ENCODE measurements at places on chromosomes 12 and 14.

- no peak for DNase-seq
Observed at GRCh38 chr12:109120095-109120494, 3.7 kb downstream of the ACACB start.

DNA sequence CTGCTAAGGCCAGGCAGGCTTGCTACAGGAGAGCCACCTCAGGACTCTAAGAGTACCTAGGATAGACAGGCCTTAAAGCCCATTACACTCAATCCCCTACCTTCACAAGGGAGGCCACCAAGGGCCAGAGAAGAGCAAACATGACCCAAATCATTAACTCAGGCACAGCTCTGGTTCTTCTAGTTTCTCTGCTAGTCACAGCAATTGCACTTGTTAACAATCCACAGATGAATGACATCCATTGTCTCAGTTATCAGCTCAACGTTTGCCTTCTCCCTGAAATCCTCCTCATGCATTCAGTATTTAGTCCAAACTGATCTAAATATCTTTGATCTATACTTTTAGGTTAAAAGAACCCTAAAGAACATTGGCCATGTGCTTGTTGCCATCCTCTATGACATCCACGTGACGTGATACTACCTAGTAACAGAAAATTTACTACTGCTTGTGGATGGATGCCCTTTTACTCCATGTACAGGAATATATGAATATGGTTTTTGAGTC, 164.5 kb downstream of the STXBP6 start:
- no peak for DNase-seq

GRCh38 chr12:19506497-19506896, 67.2 kb downstream of the AEBP2 start:
- no peak for DNase-seq

GRCh38 chr12:45914090-45914489, 76.3 kb downstream of the SCAF11 start:
- no peak for DNase-seq

GRCh38 chr14:56152221-56152620, 34.0 kb downstream of the PELI2 start:
- DNase-seq: no peak

DNA sequence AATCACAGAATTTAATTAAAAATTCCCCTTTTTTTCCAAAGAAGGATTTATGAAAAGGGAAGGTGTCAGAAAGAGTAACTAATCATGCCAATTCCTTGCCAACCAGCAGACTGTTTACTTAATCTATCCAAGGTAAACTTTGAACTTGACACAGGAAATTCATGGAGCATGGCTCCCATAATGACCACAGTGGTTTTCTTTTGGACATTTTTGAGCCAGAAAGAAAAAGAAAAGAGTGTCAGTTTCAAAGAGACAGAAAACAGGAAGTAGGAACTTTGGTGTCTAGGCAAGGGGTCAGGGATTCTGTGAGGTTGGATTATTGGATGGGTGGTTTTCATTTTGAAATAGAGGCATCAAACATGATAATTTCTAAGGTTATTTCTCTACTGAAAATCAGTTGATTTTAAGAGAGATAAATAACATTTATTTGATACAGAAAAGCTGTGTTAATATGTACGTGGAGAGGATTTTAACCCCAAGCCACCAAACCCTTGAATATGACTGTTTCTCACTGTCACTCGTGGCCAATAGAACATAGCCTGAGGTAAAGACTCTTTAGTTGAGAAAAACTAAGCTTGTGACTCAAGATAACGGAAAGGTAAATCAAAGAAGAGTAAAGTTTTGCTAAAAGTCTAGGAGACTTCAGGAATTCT, 196.1 kb downstream of the TTC6 start:
- no peak for DNase-seq

DNA sequence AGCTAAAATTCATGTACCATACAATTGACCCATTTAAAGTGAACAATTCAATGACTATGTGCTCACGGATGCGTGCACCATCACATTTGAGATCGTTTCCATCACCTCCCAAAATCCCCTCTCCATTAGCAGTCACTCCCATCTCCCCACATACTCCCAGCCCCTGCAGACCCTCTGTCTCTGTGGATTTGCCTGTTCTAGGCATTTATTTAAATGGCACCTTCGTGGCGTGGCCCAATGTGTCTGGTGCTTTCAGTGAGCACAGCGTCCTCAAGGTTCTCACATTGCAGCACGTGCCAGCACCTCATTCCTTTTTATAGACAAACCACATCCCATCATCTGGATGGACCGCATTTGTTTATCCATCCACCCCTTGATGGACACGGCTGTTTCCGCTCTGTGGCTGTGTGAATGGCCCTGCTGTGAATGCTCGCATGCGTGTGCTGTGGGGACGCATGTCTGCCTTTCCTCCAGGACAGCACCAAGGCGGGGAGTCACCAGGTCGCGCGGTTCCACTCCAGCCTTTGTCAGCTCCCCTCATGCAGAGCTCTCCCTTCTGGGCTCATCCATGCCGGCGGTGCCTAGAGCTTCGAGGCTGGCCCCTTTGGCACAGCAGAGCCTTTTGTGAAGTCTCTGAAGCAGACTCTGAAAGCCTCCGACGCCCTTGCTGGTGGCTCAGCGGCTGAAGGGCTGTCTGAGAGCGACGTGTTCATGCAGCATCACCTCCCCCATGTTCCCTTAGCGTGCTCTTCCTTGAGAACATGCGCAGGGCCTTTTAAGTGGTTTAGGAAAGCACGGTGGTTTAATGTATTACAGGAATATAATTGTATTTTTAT, 184.4 kb downstream of the KIF26A start:
- no peak for DNase-seq

DNA sequence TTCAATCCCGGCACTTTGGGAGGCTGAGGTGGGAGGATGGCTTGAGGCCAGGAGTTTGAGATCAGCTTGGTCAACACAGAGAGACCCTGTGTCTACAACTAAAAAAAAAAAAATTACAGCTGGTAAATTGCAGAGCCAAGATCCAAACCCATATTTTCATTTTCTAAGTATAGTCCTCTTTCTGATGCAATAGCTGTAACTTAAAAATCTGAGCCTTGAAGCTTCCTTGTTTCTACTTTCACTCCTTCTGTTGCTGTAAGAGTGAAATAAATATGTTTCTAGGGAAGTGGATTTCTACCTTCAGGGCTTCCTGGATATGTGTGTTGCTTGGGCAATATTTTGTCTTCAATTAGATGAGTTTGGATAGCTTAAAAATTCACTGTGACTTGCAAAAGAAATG, 42.0 kb upstream of the PRICKLE1 start:
- no peak for DNase-seq

- no peak for DNase-seq
Observed at GRCh38 chr12:117437516-117438255, 76.3 kb upstream of the NOS1 start.

DNA sequence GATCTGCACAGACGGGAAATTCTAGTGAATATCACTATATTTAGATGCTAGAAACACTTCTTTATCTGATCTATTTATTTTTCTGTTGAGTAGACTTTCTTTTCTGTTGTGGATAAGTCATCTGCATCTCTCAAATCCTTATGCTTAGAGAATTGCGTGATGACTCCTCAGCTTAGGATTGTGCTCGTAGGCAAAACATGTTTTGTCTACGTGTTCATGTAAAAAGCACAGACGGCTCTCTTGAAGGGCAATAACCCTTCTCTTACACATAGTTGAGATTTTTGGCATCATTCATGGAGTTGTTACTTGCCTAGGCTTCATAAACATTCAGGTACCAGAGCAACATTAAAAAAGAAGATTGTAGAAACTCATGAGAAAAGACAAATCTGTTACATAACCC, 18.6 kb downstream of the PPFIBP1 start:
- no peak for DNase-seq

GRCh38 chr12:617304-617915, 45.8 kb downstream of the NINJ2 start:
- DNase-seq: no peak

DNA sequence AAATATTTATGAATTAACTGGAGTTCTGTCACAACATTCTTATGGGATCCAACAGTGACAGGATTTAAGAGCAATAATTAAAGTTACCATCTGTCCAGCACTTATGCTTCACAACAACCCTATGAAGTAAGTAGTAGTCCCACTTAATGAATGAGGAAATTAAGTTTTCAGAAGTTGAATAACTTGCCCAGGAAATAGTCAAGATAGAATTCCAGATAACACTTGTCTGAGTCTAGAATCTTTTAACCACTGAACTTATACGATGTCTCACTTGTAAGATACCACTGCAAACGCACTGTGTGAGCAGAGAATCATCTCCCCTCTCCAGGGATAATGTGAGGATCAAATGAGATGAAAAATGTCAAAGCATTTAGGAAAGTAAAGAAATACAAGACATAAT, 3.3 kb upstream of the TTC9 start:
- DNase-seq: no peak

GRCh38 chr12:105805730-105806399, 332.9 kb downstream of the NUAK1 start:
- no peak for DNase-seq

DNA sequence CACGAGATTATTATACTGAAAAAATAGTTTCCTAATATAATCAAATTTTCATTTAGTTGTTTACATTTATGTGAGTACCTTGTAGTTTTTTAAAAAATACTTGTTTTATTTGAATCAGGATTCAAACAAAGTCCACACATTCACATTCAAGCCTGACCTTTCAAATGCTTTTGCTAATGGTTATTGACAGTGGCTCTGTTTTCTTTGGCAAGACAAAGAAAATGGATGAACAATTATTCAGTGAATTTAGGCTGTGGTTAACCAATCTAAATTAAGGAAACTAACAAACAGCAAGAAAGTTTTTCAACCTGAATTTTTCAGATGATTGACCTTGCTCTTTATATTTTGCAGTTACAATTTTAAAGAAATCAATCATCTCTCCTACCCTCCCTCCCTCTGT, 9.7 kb downstream of the SLC4A8 start:
- DNase-seq: no peak

- no peak for DNase-seq
Observed at GRCh38 chr12:100798286-100799160, 3.9 kb downstream of the ANO4 start.

DNA sequence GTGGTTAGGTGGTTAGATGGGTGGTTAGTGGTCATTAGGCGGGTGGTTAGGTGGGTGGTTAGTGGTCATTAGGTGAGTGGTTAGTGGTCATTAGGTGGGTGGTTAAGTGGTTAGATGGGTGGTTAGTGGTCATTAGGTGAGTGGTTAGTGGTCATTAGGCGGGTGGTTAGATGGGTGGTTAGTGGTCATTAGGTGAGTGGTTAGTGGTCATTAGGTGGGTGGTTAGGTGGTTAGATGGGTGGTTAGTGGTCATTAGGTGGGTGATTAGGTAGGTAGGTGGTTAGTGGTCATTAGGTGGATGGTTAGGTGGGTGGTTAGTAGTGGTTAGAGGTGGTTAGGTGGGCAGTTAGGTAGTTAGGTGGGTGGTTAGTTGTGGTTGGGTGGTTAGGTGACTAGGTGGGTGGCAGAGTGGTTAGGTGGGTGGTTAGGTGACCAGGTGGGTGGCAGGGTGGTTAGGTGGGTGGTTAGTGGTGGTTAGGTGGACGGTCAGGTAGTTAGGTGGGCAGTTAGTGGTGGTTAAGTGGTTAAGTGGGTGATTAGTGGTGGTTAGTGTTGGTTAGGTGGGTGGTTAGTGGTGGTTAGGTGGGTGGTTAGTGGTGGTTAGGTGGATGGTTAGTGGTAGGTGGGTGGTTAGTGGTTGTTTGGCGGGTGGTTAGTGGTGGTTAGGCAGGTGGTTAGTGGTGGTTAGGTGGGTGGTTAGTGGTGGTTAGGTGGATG, 8.0 kb upstream of the TMEM119 start:
- no peak for DNase-seq

DNA sequence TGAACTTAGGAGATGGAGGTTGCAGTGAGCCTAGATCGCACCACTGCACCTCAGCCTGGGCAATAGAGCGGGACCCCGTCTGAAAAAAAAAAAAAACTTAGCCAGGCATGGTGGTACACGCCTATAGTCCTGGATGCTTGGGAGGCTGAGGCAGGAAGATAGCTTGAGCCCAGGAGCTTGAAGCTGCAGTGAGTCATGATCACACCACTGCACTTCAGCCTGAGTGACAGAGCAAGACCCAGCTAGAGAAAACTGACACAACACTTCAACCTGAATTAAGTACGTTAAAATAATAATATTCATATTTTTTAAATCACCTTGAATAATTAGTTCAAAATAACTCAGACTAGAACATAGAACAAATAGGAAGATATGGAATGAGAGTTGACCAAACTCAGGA, 5.7 kb upstream of the CATSPERB start:
- no peak for DNase-seq

DNA sequence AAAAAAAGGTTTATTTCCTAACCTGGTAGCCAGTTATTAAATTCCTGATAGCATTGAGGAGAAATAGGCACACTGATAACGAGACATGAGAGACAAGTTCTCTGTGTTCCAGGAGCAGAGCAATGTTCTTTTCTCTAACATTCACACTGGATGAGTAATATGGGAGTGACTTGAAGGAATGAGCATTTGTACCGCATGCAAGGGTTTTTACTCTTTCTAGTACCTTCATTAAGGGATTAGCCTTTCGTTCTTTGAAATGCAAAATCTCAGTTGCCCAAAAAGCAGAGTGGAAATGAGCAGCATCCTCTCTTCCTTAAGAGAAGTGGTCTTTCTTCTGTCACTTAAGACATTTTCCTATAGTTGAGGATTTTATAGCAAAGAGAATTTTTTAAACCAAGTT, 54.7 kb downstream of the FGD4 start:
- no peak for DNase-seq

- DNase-seq: no peak
Observed at GRCh38 chr12:54277823-54278276, 2.1 kb downstream of the CBX5 start.

GRCh38 chr14:73717711-73718417, 3.7 kb upstream of the PNMA1 start:
- DNase-seq: no peak

DNA sequence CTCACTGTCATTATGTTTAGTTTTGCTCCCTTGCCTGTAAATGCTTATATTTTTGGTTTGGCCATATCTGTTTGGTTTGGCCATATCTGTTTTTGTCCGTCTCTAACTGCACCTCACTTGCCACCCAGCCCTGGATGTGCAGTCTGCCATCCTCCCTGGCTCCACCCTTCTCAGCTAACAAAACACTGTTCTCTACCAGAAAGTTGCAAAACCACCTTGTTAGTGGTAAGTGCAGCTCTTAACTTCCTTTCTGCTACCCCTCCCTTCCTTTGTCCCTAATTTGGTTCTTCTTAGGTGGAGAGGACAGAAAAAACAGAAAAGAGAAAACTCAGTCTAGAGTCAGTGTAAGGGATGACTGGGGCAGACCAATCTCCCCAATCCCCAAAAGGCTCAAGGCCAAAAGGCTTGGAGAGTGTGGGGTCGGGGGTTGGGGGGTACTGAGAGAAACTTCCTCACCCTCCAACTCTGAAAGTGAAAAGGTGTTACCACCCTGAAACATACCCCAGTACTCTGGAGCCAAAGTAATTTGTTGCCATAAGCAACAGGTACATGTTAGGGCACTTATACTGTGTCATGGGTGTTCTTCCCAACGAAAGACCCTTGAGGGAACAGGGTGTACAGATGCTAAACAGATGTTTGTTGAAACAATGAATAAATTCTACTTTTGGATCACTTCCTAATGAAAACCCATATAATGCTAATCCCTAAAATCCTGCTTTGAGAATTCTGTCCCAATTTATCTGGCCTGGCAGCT, 5.0 kb downstream of the BIN2 start:
- no peak for DNase-seq
